Fibroblast of lung (primary cell): ENCODE measurements at places on chromosomes 7 and 10. TPM values are rescaled to one million over a fixed set of nuclear protein-coding genes. Genes with fewer than 3 reads are reported as not detected.
A peak's percentile ranks its signal among the peaks of the same experiment; 100 is the strongest.

The OR13A1 gene
- total RNA-seq = not detected in 2 replicates

GRCh38 chr10:22597138-22597537 lies 117.2 kb downstream of the PIP4K2A start:
- H3K4me1 ChIP-seq = peaks cover 22% of the 10 kb centered on the region
- H3K4me3 ChIP-seq = no peak overlapping the region
- H3K36me3 ChIP-seq = peaks cover 1% of the 10 kb centered on the region
- H3K27me3 ChIP-seq = no peaks in the 10 kb centered on the region
- peak; percentile 65 for DNase-seq

The GPR26 gene
- total RNA-seq = not detected in 2 replicates

- no peaks in the 10 kb centered on the region for H3K36me3 ChIP-seq
- H3K4me3 ChIP-seq = no peak overlapping the region
- no peaks in the 10 kb centered on the region for H3K4me1 ChIP-seq
- no peaks in the 10 kb centered on the region for H3K27me3 ChIP-seq
- H3K27ac ChIP-seq = no peak overlapping the region
Observed at GRCh38 chr7:32289651-32290414, 200.3 kb downstream of the LSM5 start.

GRCh38 chr10:129689671-129690071 lies 222.6 kb downstream of the MGMT start:
- no peaks in the 10 kb centered on the region for H3K4me1 ChIP-seq
- H3K27me3 ChIP-seq = no peaks in the 10 kb centered on the region
- H3K27ac ChIP-seq = no peak overlapping the region
- peak; percentile 2 for DNase-seq
- no peaks in the 10 kb centered on the region for H3K36me3 ChIP-seq
- no peak overlapping the region for H3K4me3 ChIP-seq
